AG10803 (cell line): ENCODE measurements at places on chromosomes 6 and 20.

GRCh38 chr20:57493091-57493615 lies 31.8 kb downstream of the CTCFL start:
- no peak for DNase-seq

DNA sequence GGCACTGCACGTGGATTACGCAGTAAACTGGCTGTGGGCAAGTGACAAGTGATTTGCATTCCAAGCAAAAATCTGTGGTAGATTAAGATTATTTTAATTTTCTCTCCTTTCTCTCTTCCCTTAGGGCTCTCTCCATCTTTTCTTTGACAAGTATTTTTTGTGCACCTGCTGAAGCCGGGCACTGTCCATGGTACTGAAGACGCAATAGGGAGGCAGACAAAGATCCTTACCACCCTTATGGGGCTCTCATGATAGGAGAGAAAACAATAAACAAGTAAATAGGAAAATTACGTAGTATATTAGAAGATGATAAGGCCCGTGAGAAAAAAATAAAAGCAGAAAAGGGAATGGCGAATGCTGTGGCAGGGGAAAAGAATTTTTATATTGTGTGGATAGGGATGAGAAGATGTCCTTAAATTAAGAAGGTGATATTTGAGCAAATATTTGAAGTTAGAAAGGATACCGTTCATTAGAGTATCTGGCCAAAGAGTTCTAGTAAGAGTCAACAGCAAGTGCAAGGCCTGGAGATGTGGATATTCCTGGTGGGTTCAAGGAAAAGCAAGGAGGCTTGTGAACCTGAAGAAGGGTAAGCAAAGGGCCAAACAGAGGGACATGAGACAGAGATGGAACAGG lies 146.0 kb downstream of the LAMP5 start:
- DNase-seq = peak; percentile 11

GRCh38 chr20:41249411-41250281 lies 67.9 kb downstream of the ZHX3 start:
- peak; percentile 76 for DNase-seq

GRCh38 chr6:106185615-106186014 lies 99.5 kb downstream of the PRDM1 start:
- no peak for DNase-seq

DNA sequence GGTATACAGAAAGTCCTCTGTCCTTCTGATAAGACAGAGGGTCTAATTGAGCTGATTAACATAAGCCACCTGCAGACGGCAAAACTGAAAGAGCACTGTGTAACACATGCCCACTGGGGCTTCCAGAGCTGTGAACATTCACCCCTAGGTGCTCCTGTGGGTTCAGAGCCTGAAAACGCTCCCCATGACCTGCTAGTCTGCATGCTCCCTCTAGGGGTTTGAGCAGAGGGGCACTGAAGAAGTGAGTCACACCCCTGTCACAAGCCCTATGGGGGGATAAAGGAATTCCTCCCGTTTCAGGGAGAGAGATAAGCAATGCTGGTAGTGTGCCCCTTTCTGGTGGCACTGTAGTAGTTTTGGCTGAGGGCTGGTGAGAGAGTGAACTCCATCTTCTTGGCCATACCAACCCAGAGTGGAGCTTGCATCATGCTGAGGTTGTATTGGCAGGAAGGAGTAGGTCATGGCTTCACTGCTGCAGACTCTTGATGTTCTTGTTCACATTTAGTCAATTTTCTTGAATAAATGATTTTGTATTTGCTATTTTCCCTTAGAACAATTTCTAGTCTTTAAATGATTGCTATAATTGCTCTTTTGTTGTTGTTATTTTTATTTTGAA lies 637.5 kb upstream of the MAN1A1 start:
- no peak for DNase-seq

- peak; percentile 64 for DNase-seq
Observed at GRCh38 chr20:11117808-11118528, 444.2 kb upstream of the JAG1 start.

GRCh38 chr6:124463271-124463670 lies 499.0 kb upstream of the RNF217 start:
- no peak for DNase-seq

DNA sequence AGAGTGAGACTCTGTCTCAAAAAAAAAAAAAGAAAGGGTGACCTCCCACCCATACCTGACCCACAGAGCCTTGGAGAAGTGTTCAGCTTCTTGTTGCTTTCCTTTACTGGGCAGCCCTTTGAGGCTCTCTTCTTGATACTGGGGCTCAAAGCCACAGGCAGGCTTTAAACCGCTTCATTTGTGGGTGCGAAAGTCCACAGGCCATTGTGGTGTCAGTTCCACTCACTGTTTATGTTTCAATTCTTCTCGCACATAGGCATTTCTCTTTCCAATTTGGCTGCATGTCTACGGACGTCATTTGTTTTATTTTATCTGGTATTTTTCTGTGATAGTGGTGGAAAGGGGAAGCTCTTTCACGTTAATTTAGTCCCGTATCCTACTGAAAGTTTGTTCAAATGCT lies 34.6 kb downstream of the PPARD start:
- DNase-seq = no peak

GRCh38 chr6:28082939-28083338 lies 2.6 kb downstream of the ZNF165 start:
- no peak for DNase-seq

DNA sequence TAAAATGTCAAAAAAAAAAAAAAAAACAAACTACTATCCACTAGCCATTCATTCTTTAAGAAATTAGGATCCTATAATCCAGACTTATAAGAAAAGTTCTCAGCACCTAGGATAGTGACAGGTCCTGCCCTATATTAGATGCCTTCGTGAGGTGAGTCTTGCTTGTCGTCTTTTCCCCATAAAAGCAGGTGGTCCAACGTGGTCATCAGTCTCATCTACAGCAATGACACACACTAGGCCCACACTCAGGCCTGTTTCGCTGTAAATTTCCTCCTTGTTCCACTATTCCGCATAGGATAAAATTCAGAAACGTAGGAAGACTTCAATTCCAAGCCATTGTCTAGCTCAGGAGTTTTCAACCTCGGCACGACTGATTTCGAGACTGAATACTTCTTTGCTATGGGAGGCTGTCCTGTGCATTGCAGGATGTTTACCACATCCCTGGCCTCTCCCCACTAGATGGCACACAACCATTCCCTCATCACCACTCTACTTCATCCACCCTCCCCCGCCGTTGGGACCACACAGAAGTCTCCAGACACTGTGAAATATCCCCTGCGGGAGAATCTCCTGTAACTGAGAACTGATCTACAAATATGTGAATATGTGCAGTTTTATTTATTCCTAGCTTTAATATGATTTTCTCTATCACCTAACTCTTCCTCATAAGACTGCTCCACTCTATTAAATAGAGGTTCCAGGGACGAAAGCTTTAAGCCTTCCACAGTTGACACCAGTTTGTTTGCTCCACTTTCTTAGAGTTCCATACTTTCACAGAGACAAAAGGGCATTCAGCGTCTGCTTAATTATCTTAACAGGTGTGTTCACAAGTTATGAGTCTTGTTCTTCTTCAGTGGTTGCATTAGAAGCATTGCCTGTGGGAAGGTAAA lies 346.3 kb downstream of the BMP2 start:
- DNase-seq = peak; percentile 11

DNA sequence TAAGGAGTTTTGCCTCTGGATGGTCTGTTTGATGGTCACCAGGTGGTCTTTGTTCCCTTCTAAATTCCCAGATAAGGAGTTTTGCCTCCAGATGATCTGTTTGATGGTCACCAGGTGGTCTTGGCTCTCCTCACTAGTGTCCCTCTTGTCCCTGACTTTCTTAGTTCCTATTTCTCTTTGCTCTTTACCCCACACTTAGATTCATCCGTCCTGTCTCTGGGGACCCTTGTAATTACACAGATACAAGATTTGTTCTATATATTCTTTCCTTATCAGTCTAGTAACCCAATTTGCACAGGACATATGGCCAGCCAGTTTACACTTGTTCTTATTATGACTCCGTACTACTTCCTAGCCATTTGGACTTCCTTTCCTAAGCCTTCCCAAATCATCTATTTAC lies 84.0 kb upstream of the B3GAT2 start:
- DNase-seq = no peak

- DNase-seq = no peak
Observed at GRCh38 chr6:2918936-2919335, 15.8 kb upstream of the SERPINB9 start.

DNA sequence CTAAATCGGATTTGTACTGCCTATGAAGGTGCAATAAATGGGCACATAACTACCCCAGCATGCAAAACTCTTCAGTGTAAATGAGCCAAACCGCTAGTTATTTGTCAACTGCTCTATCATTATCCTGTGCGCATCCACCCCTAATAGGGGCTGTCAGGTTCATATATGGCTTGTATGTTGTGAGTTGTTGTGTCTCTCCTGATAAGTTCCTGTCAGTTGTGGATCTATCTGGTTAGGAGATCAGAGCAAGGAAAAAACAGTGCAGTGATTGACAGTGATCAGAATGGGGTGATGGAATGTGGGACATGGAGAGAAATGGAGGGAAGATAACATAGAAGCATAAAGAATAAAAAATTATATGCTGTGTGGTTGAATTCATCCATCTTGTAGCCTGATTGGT lies 686.9 kb upstream of the ID4 start:
- no peak for DNase-seq

GRCh38 chr6:28732052-28732451 lies 191.7 kb downstream of the TRIM27 start:
- no peak for DNase-seq

GRCh38 chr6:170010665-170011203 lies 259.3 kb downstream of the ERMARD start:
- DNase-seq = no peak

- DNase-seq = peak; percentile 8
Observed at GRCh38 chr6:21263531-21264287, 329.8 kb upstream of the SOX4 start.

DNA sequence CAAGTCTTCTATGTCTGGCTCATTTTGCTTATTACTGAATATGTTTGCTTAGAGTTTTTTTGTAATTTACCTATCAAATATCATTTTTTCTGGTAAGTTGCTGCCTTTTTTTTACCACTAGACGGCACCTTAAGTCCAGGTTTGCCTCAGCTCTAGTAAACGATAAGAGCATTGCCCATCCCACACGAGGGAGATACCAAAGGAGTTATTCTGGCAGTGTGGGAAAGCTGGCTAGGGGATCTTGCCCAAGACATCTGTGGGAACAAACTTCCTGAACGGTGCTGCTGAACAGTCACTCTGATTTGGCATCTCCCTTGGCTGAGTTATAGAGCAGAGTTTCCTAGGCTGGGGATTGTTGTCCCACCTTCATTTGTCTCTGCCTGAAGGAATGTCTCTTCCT lies 306.4 kb downstream of the COL12A1 start:
- DNase-seq = peak; percentile 52

DNA sequence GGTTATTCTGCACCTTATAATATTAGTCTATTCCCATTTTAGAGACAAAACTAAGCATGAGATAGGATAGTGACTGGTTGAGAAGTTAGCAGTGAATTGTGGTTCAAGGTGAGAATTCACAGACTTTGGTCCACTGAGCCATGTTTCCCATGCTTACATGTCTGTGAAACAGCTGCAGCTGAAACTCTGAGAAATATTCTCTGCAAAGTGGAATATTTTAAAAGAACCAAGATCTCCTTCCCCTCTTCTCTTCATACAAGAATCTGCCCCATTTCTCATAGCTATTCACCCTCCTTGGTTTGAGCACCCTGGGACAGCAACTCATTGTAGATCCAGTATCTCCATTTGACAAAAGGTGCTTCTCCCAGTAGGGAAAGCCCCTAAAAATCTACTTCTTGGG lies 70.2 kb upstream of the TMEM170B start:
- DNase-seq = no peak

- DNase-seq = peak; percentile 54
Observed at GRCh38 chr6:44636561-44637248, 249.2 kb downstream of the CDC5L start.

- DNase-seq = no peak
Observed at GRCh38 chr6:36235309-36235708, 34.6 kb upstream of the PNPLA1 start.

DNA sequence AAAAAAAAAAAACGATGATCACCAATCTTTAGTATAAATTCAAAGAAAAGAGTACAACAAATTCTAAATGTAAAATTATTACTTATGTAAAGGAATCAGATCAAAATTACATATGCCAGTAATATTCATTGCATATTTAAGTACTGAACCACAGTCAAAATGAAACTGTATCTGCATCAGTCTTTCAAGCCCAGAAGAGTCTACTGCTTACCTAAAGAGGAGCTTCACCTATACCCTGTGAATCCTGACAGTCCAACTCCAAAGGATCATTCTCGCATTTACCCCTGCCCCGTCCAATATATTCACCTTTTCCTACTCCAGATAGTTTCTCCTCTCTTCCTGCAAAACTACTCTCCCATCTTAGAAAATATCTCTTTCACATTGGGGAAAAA lies 9.2 kb downstream of the ATG5 start:
- no peak for DNase-seq

- peak; percentile 50 for DNase-seq
Observed at GRCh38 chr6:125165256-125165655, 11.7 kb downstream of the TPD52L1 start.

GRCh38 chr6:54196905-54197304 lies 85.7 kb downstream of the MLIP start:
- DNase-seq = no peak

GRCh38 chr20:21014528-21014927 lies 91.6 kb downstream of the LINC00237 start:
- no peak for DNase-seq

DNA sequence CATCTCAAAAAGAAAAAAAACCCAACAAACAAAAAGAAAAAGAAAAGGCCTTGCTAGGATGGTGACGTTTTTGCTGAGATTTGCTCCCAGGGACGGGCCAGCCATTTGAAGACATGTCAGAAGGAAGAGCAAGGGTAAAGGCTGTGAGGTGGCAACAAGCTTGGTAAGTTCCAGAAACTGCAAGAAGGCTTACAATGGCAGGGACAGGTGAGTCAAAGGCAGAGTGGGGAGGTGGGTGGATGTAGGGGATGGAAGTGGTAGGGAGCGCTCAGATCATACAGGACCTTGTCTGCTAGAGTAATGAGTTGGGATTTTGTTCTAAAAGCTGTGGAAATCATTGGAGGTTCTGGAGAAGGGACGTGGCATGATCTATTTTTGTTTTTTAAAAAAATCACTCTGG lies 4.3 kb downstream of the KIF3B start:
- DNase-seq = no peak

DNA sequence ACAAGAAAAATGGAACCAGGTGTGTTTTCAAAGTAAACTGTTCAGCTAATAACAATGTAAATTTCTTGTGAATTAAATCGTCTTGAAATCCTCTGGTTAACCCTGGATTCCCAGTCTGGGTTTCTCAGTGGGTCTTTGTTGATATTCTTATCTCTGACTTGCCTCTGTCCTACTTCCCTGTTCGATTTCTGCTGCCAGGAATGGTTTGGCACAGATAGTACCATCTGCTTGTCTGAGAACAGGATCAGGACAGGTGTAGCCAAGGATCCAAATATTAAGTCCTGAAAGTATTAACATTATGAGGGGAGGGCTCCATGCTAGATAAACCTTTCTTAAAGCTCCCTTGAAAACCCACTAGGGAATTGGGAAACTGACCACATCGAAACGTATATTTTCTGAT lies 30.1 kb downstream of the ARFGEF2 start:
- DNase-seq = no peak
